Fibroblast of skin of right biceps (primary cell): ENCODE measurements at places on chromosomes 16 and 17.

DNA sequence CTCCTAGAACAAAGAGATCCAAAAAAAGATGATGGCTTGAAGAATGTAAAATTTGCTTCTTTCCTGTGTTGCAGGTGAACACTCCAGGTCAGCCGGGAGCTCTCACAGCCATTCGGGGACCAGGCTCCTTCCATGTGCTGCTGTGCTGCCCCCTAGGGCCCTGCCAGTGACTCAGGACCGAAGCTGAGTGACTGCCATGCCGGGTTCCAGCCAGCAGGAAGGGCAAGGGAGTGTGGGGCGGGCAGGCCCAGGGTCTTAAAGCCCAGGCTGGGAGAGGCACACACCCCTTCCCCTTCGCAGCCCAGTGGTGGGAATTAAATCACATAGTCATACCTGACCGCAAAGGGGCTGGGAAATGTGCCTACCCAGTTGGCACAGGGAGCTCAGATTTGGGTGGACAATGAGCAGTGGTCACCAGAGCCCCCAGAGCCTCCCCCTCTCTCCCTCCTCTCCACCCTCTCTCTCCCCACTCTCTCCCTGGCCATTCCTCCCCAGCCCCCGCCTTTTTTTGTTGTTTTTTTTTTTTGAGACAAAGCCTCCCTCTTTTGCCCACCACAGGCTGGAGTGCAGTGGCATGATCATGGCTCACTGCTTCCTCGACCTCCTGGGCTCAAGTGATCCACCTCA lies 11.5 kb downstream of the EPOP start:
- DNase-seq: peak; percentile 47

- DNase-seq: peak; percentile 74
These were observed 30.3 kb upstream of the CDC42EP4 start for GRCh38 chr17:73342050-73342522.

DNA sequence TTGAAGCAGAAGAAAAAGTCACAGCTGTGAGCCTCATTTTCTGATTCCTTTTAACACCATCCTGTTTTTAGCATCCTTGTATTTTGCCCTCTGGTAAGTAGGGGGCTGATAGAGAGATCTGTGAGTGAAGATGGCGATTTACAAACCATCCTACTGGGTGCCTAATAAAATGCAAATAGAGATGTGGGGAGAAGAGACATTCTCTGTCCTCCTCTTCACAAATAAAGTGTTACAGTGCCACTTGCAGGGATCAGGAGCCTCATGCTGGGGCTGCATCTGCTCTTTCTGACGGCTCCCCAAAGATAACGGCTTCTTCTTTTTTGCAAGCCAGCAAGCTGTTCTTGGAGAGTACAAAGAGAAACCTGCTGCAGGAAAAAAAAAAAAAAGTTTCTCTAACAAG lies 418.6 kb downstream of the TOX3 start:
- no peak for DNase-seq

DNA sequence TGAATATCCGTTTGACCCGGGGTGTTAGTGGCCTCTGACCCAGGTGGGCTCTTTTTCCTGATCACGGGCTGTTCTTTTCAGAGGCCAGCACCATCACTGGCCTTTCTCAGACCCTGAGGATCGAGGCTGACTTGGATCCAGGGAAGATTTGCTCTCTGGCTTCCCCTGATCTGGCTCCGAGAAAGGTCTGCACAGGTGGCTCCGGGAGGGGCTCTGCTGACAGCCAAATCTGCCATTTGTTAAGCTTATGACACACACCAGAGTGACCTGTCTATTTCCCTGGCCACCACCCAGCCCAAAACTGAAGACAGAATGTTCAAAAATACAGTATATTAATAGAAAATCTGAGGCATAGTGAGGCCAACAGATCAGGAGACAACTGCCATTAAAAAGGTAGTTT lies 221.8 kb upstream of the TNRC6C start:
- DNase-seq: no peak

GRCh38 chr16:49414671-49415070 lies 41.1 kb downstream of the C16orf78 start:
- DNase-seq: no peak

DNA sequence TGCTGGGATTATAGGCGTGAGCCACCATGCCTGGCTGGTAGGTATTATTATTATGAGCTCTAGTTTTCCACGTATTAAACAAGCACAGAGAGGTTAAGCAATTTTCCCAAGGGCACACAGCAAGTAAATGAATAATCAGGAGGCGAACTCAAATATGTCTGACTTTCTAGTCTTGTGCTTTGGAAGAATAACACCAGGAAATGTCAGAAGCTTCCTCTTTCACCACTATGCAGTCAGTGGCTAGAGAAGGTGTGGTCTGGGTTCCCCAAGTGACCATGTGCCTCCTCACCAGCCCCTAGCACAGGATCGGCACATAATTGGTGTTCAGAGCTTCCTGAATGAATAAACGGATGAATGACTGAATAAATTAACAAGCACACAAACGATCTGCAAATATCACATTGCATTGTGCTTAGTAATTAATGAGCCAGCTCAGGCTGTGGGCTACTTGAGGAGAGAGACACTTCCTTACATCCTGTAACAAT lies 21.6 kb upstream of the SCNN1B start:
- no peak for DNase-seq

DNA sequence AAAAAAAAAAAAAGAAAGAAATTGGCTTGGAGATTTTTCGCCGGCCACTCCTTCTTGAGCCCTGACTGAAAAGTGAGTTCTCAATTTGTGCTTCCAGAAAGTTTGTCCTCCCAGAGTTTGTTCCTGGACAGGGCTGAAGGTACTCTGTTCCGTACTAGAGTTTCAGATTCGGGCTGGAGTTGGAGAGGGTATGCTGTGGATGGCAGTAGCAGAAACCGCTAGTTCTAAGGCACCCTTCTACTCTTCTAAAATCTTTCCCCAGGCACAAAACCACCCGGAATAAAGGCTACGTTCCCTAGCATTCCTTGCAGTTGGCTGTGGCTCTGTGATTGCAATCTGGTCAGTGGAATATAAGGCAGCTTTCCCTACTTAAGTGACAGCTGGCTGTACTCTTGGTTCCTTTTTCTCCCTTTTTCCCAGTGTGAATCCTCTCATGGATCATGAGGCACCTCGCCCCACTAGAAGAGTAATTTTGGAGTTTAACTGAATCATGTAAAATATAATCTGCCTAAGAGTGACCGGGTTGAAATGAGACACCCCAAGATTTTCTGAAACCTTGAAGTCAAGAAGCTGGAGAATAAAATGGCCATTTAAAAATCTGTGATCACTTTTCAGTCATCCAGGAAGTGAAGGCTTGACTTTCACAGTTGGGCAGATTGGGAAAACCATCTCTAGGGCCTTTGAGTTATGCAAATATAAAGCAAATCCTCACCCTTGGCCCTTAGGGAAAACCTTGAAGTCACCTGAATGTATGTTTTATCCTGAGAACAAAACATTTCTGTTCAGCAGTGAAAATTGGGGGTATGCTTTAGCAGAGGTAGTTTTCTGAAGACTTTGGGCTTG lies 901 bp upstream of the HEATR6 start:
- DNase-seq: peak; percentile 55

DNA sequence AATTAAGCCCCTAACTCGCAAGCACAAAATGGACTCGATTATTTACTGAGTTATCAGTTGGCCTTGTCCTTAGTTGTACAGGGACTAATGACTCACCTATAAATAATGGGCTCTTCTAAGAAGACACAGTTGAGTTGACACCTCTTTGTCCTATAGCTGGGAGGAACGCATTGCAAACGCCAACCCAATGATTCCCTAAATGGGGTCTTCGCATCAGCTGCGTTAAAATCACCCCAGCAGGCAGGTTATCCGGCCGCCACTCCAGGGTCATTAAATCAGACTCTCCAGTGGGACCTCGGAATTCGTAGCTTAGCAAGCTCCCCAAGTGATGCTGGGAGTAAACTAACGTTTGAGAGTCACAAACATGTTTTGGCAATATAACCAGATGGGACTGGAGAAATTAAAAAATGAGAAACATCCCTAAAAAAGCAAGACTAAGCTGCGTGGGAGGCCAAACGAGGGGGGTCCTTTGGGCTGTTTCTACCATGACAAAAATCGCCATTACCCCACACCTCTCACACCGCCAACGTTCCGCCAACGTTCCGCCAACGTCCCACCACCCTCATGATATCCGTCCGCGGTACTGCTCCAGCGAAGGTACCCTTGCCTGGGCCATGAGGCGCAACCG lies 932 bp upstream of the NFE2L1 start:
- no peak for DNase-seq
